H7 (cell line): ENCODE measurements at places on chromosomes 3 and 15. TPM values are rescaled to one million over a fixed set of nuclear protein-coding genes. Genes with fewer than 3 reads are reported as not detected.

NRROS gene
- total RNA-seq, result 5.3 and 5.7 TPM in 2 replicates

CYP1A1 gene
- total RNA-seq, result 0.45 and 0.78 TPM in 2 replicates

HEMK1 gene
- 15.5 and 19.0 TPM in 2 replicates for total RNA-seq

TMF1 gene
- total RNA-seq, result 8.9 and 15.3 TPM in 2 replicates

FEZF2 gene
- 0.14 TPM in 1 of 2 replicates, not detected in the other for total RNA-seq

GOLGA6A gene
- 2.2 and 4.7 TPM in 2 replicates for total RNA-seq

NMNAT3 gene
- 3.0 and 4.7 TPM in 2 replicates for total RNA-seq

IL12A gene
- 0.55 and 1.1 TPM in 2 replicates for total RNA-seq

MTFMT gene
- total RNA-seq, result 28.2 and 32.3 TPM in 2 replicates

CELF6 gene
- total RNA-seq, result 0.21 TPM in 1 of 2 replicates, not detected in the other

ROPN1B gene
- 0.41 TPM in 1 of 2 replicates, not detected in the other for total RNA-seq

ATP13A5 gene
- total RNA-seq, result 0.03 TPM in 1 of 2 replicates, not detected in the other

EIF2A gene
- 81.3 and 141 TPM in 2 replicates for total RNA-seq

PCOLCE2 gene
- 9.4 and 18.3 TPM in 2 replicates for total RNA-seq

GXYLT2 gene
- 4.5 and 6.1 TPM in 2 replicates for total RNA-seq

CLDN18 gene
- 0.14 TPM in 1 of 2 replicates, not detected in the other for total RNA-seq

RARB gene
- 0.78 and 2.0 TPM in 2 replicates for total RNA-seq

ACKR2 gene
- not detected in 2 replicates for total RNA-seq

VEPH1 gene
- 0.67 and 3.3 TPM in 2 replicates for total RNA-seq

ERICH6 gene
- 0.17 TPM in 1 of 2 replicates, not detected in the other for total RNA-seq

HSPBAP1 gene
- 9.2 and 12.2 TPM in 2 replicates for total RNA-seq
